Fibroblast of skin of right biceps (primary cell): ENCODE measurements at places on chromosomes 7 and 10.
A peak's percentile ranks its signal among the peaks of the same experiment; 100 is the strongest.

- DNase-seq, result peak; percentile 73
Observed at GRCh38 chr7:111393011-111393754, 169.1 kb downstream of the IMMP2L start.

GRCh38 chr7:143953421-143953820, 1.2 kb upstream of the OR2F1 start:
- no peak for DNase-seq

- no peak for DNase-seq
Observed at GRCh38 chr7:641269-641671, 85.2 kb upstream of the DNAAF5 start.

- DNase-seq, result no peak
Observed at GRCh38 chr10:124898471-124898870, 43.5 kb upstream of the ZRANB1 start.

- no peak for DNase-seq
Observed at GRCh38 chr10:42932735-42933447, 144.0 kb upstream of the RET start.

GRCh38 chr7:36514289-36515243, 124.9 kb downstream of the ANLN start:
- no peak for DNase-seq

GRCh38 chr10:70222340-70222794, 10.9 kb downstream of the PPA1 start:
- no peak for DNase-seq

GRCh38 chr10:71608819-71609768, 110.5 kb downstream of the C10orf105 start:
- DNase-seq, result peak; percentile 56

DNA sequence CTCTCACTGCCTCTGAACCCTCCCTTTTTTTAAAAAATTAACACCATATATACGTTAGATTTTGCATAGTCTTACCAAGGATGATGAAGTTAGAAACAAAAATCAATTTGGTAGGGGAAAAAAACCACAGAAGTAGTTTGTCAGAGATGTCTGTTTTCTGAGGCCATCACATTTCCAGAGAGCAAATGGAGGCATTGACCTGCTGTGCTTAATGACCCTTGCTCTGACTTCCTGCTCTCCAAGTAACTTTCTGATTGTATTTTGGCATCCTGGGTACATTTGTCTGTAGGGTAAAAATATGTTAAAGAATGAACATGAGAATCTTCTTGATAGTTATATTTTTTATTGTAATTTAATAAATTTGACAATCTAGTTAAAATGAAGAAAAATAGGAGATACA, 140.2 kb downstream of the LCOR start:
- DNase-seq, result no peak

DNA sequence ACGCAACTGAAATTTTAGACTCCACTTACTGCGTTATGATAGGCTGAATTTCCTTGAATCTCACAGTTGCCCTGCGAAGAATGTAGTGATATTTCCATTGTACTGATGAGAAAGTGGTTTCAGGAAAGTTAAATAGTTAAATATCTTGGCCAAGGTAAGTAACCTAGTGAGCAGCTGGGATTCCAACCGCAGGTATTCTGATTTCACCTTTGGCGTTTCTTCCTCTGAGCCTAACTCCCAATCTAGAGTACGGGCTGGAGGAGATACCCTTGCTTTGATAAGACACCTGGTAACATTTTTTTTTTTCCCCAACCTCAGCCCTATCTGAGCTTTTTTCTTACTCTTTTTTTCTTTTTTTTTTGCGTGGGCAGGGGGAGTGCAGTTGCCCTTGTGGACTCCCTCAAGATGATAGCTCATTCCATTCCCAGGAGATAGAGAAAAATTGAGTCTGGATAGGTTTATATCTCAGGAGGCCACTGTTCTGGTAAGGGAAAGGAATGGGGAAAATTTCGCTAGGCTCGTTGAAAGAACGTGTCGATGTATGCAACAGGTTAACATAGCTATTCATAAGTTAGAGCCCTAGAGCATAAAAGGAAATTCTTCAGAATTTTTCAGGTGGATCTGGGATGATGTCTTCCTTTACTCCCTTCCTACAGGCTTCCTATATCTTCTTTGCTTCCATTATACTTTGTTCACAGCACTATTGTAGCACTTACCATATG, 3.1 kb upstream of the TAS2R38 start:
- no peak for DNase-seq

GRCh38 chr7:70635633-70636032, 496.3 kb upstream of the GALNT17 start:
- no peak for DNase-seq

- DNase-seq, result peak; percentile 71
Observed at GRCh38 chr7:16504019-16504418, 22.6 kb upstream of the LRRC72 start.

- no peak for DNase-seq
Observed at GRCh38 chr7:28266402-28266801, 85.8 kb upstream of the JAZF1 start.

GRCh38 chr7:45456747-45457524, 117.2 kb upstream of the ADCY1 start:
- peak; percentile 86 for DNase-seq

GRCh38 chr10:28463676-28464395, 69.1 kb upstream of the WAC start:
- DNase-seq, result no peak

- DNase-seq, result peak; percentile 52
Observed at GRCh38 chr7:16982640-16983350, 101.0 kb upstream of the AGR3 start.

DNA sequence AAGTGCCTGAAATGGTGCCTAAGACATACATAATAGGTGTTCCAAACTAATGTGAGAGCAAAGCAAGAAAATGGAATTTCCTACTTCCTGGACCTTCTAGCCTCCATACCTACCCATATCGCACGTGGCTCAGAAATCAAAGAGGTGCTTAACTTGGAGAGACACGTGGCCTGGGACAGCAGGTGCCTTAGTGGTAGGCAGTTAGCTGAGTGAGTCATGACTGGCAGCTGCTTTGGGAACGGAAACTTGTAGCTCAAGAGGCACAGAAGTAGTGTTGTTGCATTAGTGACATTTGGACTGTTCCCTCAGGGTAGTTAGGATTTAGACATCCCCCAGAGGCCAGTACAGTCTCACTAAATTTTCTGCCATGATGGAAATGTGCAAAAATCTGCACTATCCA, 12.0 kb upstream of the BMPER start:
- no peak for DNase-seq

GRCh38 chr7:64037095-64037494, 8.1 kb upstream of the ZNF727 start:
- no peak for DNase-seq

GRCh38 chr10:133124357-133125211, 35.4 kb upstream of the KNDC1 start:
- DNase-seq, result no peak

- no peak for DNase-seq
Observed at GRCh38 chr10:34003561-34003960, 669.1 kb upstream of the NRP1 start.
